ENCODE measurements at places on chromosomes 5 and 9.
A peak's percentile ranks its signal among the peaks of the same experiment; 100 is the strongest.

DNA sequence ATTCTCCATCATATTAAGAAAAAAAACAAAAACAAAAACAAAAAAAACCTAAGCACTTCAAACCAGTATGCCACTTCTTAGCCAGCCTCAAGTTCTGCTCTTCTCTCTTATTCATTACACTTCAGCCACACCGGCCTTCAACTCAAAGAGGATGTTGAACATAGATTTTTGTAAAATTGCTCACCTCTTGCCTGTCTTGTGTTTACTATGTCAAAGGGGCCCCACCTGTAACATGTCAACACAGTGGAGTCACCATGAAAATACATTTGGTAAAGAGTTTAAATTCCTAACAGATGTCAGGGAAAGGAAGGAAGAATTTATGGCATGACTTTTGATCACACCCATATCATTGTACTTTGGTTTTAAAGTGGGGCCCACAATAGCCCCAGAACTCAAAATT, 121.1 kb upstream of the GHR start:
- DNase-seq: no peak

- DNase-seq: no peak
Observed at GRCh38 chr5:147619281-147619878, 109.5 kb upstream of the DPYSL3 start.

- DNase-seq: peak; percentile 1
Observed at GRCh38 chr9:88537761-88538091, 2.7 kb downstream of the NXNL2 start.

DNA sequence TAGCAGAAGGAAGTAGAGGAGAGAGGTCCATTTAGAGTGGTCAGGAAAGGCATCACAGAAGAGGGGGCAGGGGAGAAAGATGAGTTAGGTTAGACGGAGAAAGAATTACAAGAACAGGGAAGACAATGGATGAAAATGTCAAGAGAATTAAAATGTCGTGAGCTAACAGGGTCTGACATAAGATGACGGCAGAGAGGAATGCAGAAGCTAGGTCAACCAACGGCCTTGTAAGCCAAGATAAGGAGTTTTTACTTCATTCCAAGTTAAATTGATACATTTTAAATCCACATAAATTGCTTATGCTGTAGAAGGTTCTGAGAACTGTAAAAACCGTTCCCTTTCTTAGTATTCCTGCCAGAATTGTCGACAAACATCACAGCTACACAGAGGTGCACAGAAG, 896.9 kb upstream of the DMAC1 start:
- no peak for DNase-seq

GRCh38 chr5:74766418-74766848, 484 bp downstream of the GFM2 start:
- DNase-seq: peak; percentile 48

GRCh38 chr5:96637196-96637595, 25.0 kb upstream of the CAST start:
- DNase-seq: no peak

- DNase-seq: no peak
Observed at GRCh38 chr9:841371-842209, at the start of gene DMRT1. Gene DMRT1, plus strand, starts transcription at chr9:841697. Its CDS starts 142 bp downstream, at chr9:841839.

DNA sequence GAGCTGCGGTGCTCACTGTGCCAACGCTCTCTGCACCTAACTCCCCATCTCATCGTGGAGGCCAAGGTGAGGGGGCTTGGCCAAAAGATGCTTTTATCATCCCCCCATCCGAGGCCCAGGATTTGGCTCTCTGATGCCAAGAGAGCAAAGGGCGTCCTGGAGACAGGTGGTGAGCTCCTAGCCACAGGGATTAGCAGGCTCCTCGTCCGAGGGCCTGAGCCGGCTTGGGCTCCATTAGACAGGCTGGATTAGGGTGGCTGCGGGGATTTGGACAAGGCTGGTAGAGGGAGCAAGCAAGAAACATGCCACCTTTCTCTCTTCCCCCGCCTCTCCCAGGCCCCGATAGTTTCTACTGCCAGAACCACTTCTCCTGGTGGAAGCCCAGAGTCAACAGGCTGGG, 1.0 kb upstream of the GRM6 start:
- no peak for DNase-seq

GRCh38 chr5:54930736-54931135, 54.7 kb downstream of the ESM1 start:
- no peak for DNase-seq

DNA sequence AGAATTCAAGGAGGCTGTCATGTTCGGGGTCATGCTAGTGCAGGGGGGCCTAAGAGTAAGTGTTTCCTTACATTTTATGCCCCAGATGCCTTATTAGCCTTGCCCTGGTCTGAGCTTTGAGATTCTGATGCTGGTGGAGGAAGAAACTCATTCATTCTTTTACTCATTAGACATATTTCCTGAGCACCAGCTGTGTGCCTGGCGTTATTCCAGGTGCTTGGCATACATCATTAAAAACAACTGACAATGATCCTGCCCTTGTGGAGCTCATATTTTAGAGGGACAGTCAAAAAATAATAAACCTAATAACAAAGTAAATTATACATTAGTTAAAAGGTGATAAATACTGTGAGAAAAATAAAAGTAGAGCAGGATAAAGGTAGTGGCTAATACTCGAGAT, 138.9 kb upstream of the SGCD start:
- no peak for DNase-seq

GRCh38 chr5:168106008-168106761, 185.3 kb upstream of the WWC1 start:
- no peak for DNase-seq

DNA sequence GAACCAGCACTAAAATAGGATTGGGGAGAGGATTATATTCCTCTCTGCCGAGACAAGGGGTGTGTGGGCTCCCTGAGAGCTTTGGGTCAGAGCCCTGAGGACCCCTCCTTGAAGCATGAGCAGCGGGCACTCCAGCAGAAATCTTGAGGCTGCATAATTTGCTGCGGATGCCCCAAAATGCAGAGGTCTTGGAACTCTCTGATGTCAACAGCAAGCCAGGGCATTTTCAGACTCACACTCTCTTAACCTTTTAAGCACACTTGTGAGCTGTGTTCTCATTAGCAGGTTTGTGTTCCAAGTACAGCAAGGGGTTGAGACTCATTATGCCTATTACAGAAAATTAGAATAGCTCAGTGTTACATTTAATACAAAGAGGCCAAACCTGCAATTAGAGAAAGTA, 513.0 kb upstream of the ADAMTS16 start:
- DNase-seq: no peak

DNA sequence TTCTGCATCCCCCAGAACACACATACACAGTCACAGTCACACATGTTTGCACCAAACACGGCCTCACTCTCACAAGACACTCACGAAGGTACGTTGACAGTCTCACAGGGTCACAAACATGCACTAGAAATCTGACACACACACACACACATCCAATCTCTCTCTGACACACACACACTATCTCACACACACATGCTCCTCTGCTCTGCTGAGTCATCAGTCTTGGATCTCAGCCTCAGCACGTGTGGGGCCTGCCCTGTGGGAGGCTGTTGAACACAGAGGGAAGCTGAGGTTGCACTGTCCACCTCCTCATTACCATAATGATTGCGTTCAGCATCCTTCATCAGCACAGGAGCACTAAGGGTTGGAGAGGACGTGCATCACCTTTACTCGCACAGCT, 188.8 kb downstream of the MTRR start:
- no peak for DNase-seq

- DNase-seq: no peak
Observed at GRCh38 chr5:90153031-90153430, 256.5 kb downstream of the CETN3 start.

DNA sequence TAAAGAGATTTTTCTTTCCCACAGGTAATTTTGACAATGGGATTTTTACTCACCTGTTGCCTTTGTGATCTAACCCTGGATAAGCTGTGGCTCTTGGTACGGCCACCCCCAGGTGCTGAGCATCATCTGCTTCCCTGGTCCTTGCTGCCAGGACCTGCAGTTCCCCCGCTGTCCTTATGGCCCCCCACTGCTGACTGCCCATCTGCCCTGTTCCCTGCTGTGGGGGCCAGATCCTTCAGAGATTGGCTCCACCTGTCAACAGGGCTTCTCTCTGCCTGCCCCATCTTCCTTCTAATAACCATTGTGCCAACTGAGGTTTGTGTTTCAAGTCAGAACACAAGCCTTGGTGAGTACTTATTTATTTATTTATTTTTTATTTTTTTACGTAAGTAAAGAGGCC, 183.3 kb downstream of the MAPKAP1 start:
- no peak for DNase-seq

DNA sequence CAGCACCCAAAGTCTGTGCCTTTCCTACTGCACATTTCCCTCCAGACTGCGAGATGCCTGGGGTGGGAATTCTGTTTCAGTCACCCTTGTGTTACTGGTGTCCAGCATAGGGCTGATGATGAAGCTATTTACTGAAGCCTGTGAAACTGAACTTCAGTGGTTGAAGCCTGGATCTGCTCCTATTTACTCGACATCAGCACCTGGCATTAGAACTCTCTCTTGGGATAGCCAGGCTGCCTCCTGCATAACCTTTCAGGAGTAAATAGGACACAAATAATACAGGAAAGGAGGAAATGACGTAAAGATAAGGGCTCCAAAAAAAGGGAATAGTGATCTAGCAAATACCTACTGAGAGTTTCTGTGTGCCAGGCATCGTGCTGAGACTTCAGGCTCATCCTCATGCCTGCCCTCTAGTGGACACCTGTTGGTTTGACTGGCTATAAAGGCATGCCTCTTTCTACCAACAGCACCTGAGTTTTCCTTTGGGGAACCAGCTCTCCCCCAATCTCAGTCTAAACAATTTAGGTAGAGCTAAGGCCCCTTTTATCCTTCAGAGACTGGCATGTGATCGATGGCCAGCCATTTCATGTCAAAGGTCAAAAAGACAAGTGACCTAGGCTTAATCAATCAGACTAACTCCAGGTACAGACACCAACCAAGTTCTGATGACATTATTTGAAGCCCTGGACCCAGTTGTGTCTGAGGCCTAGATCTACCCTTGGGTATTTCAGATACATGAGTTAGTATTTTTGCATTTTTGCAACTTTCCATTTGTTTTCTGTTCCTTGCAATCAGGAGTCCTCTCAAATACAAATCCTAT, 192.1 kb upstream of the TRIM32 start:
- no peak for DNase-seq

DNA sequence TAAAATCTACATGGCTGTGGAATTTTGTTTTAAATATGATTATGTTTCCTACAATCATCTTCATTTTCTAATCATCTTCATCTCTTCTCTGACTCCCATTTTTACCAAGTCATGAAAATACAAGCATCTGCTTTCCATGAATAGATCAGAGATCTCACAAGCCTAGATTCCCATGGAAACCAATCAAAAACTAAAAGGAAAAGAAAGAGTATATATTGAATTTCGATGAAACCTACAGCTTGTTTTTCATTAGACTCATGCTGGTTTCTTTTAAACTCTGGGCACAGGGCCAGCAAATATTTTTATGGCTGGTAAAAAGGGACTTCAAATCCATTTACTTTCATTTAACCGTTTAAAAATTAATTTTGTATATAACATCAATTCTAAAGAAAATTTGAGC, 51.2 kb downstream of the INVS start:
- DNase-seq: no peak

DNA sequence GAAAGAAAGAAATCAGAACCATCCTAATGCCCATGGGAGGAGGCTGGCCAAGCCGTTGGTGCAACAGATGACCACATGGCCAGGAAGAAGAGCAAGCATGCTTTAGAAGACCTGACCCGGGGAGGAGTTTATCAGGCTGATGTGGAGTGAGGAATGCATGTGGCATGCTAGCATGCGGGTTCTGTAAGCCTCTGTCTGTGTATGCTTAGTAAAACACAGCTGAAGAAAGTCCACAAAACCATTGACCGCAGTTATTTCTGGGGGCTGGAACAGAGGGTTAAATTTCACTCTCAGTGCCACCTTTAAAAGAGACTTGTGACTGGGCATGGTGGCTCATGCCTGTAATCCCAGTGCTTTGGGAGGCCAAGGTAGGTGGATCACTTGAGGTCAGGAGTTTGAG, 19.1 kb downstream of the GFI1B start:
- DNase-seq: no peak

DNA sequence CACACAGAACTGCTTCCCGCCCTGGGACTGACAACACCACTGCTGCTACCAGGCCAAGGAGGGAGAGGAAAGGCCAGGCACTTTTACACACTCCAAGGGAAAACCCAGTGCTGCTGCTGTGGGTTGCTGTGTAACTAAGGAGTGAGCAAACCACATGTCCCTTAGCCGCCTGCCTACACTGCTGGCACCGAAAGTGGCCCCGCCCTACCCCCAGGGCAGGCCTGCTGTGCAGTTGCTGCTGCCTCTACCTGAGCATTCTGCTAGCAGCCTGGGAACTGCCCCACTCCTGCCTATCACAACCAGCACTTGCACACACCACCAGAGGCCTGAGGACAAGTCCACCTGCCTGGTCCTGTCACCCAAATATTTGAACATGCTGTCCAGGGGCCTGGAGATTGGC, 740.9 kb downstream of the DTWD2 start:
- no peak for DNase-seq

DNA sequence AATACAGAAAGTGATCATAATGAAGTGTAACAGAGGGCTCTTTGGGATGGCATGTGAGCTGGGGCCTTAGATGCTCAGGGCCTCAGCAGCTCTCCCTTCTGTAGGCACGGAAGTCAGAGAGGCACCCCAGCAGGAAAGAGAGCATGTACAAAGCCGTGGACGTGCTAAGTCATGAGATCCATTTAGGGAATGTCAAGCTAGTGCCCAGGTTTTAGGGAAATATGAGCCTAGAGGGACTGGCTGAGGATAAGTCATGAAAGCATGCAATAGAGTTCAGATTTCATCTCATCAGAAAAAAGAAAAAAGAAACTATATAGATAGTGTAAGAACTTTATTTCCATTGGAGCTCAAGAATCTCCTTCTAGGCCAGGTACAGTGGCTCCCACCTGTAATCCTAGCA, 379.5 kb upstream of the KLF4 start:
- DNase-seq: no peak
